ENCODE measurements at places on chromosomes 12 and 14.

GRCh38 chr14:89015016-89015415 is 190.6 kb downstream of the TTC8 start:
- no peak for DNase-seq

- no peak for DNase-seq
Observed at GRCh38 chr12:79998554-79998953, 63.7 kb upstream of the PPP1R12A start.

GRCh38 chr12:75177997-75178396 is 31.6 kb downstream of the KCNC2 start:
- peak; percentile 3 for DNase-seq

- no peak for DNase-seq
Observed at GRCh38 chr12:47731723-47732122, 6.4 kb upstream of the ENDOU start.

DNA sequence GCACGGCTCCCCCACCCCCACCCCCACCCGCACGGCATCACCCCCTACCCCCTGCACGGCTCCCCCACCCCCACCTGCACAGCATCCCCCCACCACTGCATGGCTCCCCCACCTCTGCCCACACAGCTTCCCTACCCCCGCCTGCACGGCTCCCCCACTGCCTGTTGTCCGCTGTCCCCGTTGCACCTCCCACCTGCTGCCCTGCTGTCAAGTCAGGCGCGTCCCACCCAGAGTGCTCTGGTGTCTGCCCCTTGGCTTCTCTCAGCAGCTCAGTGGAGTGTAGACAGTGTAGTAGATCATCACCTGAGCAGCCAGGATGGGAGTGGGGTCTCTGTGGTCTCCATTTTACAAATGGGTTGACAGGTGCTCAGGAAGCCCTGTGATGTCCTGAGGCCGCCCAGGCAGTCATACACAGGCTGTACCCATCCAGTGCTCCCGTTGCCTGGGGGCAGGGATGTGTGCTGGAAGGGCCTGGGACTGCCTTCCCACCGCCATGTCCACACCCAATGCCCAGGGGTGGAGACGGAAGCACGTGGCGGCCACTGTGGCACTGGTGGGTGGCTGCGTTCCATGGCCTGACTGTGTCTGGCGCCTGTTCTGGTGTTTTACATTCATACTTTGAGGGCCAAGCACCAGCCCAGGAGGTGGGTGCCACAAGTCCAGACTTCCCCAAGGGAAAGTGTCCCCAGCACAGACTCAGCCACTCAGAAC is 32.5 kb downstream of the PACS2 start:
- no peak for DNase-seq

DNA sequence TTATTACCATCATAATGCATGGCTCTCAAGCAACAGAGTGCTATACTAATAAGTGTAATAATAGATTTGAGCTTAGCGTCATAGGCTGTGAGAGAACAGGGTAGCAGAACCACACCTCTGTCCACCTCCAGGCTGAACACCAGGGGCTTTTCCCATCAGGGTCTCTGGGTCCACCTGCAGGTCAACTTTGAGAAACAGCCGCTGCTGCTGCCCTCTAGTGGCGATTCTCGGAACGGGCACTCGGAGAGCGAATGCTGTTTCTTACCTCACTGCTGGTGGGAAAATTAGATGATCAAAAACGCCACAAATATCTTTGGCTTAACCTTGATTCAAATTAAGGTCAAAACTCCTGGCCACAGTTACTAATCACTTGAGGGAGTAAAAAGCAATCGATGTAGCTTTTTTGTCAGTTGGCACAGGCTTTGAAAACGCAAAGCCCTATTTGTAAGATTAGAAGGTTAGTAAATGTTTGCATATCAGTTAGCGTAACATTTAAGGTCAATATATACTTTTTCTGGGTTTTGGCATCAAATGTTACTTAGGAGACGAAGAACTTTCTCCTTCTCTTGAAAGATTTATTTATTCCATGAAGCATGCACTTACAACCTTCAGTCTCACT is 127.9 kb upstream of the TMEM132D start:
- peak; percentile 32 for DNase-seq

- no peak for DNase-seq
Observed at GRCh38 chr14:99062216-99062615, 209.8 kb downstream of the BCL11B start.

- no peak for DNase-seq
Observed at GRCh38 chr14:78131201-78131600, 39.0 kb upstream of the NRXN3 start.

GRCh38 chr12:112738531-112738930 is 53.0 kb upstream of the RPH3A start:
- no peak for DNase-seq

- no peak for DNase-seq
Observed at GRCh38 chr14:64238049-64238448, 56.1 kb downstream of the ESR2 start.

- DNase-seq, result peak; percentile 18
Observed at GRCh38 chr12:90945070-90945649, 9.8 kb downstream of the CCER1 start.

GRCh38 chr14:23307146-23307530 is 505 bp downstream of the BCL2L2 start:
- no peak for DNase-seq

- no peak for DNase-seq
Observed at GRCh38 chr14:73997944-73998447, 21.1 kb downstream of the ENTPD5 start.

DNA sequence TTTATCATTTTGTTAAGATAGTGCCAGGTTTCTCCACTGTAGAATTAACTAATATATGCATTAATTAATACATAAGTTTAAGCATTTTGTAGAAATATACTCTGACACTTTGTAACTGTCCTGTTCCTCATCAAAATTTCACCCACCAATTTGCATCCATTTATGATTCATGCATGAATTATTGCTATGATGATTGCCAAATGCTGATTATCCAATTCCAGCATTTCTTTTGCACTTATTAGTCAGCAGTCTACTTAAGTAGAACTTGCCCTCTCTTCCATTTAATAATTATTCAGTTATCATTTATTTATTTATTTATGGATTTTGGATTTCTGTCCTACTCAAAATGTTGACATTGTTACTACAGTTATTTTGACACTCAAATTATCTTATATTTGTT is 72.2 kb downstream of the SLC6A15 start:
- no peak for DNase-seq

- no peak for DNase-seq
Observed at GRCh38 chr12:39157696-39158342, 252.4 kb upstream of the CPNE8 start.

DNA sequence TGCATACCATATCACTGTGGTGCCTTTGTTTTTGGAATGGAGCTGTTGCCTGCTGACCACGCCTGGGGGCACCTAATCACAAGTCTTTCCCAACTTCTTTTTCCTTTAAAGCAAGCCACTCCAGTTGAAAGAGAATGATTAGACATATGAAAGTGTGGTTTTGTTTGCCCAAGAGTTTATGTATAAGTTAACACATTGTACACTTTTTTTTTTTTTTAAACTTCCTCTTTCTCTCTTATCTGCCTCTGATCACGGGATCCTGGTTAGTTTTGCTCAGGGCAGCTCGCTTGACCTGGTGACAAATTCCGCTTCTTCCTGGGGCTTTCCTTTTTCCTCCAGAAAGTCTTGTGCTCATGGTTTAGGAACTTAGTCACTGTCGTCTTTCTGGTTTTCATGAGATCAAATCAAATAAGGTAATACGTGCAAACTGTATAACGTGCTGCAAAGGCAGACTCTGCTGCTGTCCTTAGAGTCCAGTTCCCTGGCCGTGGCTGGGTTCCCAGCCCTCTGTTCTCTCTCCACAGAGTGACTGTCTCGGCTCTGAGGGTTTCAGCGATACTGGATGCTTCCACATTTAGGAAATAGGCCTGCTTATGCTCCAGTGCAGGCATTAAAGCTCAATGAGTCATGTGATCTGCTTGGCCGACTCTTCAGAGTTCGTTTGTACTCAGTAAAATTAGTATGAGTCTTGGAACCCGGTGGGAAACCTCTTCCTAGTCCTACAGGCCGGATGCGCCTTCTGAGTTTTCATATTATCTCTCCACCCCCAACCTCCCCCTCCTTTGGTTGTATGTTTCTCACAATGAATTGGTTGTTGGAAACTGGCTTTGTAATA is 15.2 kb downstream of the RASSF3 start:
- no peak for DNase-seq

DNA sequence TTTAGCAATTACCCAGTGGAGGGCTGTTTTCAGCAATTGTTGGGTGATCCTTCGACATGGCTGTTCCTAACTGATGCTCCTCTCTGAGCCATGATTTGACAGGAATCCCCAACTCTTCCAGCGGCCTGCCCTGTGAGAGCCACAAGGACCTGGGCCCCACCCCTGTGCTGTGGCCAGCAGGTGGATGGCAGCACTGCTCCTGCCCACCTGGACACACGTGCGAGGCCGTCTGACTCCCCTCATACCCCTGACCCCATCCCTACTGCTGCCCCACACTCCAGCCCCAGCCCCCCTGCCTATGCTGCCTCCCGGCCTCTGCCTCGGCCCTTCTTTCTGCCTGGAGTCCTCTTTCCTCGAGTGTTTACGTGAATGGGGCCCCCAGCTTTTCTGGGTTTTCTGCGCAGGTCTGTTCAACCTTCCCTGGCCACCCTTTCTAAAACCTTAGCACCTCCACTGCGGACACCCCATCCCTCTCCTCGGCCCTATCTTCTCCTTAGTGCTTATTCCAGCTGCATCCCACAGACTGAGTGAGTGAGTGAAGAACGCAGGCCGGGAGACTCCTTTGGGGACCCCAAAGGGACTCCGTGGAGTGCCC is 111.4 kb downstream of the DICER1 start:
- DNase-seq, result no peak

DNA sequence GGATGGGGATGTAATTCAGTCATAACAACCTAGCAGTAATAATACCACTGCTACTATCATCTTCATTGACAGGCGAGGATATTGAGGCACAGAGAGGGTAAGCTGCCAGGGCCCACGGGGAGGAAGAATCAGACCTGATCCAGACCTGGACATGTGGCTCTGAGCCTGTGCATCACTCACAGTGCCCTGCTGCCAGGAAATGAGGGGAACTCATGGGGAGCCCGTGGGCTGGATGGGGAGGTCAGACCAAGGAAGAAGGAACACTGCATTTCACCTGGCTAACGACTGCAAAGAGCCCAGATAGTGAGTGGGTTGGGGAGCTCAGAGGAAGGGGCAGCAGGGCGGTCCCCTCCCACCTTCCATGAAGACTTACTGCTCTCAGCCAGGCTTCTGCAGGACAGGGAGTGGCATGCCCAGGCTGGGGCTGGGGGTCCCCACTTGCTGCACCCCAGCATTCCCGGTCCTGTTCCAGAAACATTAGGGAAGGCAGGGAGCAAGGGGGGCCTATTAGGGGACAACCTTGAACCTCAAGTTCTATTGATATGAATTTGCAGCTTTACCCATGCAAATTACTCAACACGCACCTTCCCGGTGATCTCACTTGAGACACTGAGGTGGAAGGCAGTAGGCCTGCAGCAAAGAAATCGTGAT is 37.7 kb downstream of the CALM1 start:
- DNase-seq, result no peak

DNA sequence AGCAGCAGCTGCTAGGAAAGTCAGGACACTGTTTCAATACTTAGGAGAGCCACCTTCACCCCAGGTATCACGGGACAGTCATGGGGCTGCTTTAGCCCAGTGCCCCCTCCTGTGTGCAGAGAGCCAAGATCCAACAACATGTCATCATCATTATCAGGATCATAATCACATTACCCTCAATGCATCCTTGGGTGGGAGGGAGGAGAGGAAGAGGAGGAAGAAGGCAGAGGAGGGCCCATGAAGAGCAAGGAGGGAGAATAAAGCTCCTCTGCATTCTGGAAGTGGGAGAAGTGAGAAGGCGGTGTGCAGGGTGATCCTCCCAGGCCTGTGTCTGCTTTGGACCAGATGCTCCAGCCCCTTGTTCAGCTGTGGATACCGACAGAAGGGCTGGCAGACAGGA is 64.2 kb downstream of the TSPAN11 start:
- DNase-seq, result no peak

DNA sequence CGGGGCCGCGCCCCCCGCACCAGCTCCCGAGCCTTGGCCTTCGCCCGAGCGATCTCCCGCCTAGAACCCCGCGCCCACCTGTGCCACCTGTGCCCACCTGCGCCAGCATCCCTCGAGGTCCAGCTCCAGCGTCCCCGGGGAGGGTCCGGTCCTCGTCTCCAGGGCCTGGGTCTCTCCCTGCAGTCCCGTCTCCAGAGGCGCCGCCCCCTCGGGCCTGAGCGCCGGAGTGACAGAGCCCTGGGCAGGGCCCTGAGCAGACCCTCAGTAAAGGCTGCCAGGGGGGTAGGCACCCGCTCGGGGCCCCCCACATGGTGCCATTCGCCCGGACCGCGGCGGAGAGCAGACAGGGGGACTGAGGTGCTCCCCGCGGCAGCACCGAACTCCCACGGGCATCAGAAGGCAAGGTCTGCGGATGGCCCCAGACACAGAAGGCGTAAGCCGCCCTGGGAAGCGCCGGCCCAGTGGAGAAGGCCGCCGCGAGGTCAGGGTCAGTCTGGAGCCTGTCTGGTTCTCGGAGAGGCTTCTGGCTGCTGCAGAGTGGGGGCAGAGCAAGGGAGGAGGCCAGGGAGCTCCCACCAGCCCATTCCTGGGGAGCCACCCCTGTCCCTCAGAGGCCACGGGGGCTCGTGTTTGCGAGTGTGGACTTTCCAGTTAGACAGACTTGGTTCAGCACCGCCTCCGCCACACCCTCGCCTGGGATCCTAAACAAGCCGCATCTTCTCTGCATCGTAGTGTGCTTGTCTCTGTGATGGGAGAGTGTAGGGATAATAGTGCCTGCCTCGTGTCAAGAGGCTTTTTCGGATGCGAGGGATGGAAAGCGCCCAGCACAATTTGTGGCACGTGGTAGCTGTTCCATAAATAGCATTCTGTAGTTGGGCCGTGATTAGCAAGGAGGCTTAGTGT is 1.1 kb upstream of the PPP1R13B start:
- DNase-seq, result no peak

DNA sequence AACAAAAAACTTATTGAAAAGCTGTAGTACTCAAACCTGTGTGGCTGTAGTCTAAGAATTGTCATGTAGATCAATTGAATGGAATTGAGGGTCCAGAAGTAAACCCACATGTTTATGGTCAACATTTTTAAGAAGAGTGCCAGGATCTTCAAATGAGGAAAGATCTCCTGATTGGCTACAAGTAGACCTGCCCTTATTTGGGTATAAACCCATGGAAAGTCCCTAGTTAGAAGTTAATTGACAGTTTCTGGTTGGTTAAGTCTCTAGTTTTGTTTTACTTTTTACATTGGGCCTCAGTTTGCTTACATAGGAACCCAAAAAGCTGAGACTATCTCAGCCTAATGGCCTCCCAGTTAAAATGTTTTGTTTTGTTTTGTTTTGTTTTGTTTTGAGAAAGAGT is 91.9 kb upstream of the RESF1 start:
- no peak for DNase-seq

- no peak for DNase-seq
Observed at GRCh38 chr14:29311983-29312382, 545.4 kb downstream of the FOXG1 start.

GRCh38 chr12:109387425-109388166 is 39.9 kb downstream of the MYO1H start:
- peak; percentile 14 for DNase-seq

Measured in NCI-H1105 (cell line).